ENCODE measurements at places on chromosomes 7 and 10.

GRCh38 chr10:66964946-66965345 lies 39.1 kb downstream of the LRRTM3 start:
- no peak for DNase-seq

GRCh38 chr10:70335246-70335613 lies 47.2 kb downstream of the LRRC20 start:
- DNase-seq = no peak

GRCh38 chr7:107959527-107959898 lies 43.4 kb downstream of the LAMB1 start:
- DNase-seq = no peak

GRCh38 chr7:23334482-23335056 lies 35.4 kb downstream of the MALSU1 start:
- DNase-seq = peak; percentile 90

DNA sequence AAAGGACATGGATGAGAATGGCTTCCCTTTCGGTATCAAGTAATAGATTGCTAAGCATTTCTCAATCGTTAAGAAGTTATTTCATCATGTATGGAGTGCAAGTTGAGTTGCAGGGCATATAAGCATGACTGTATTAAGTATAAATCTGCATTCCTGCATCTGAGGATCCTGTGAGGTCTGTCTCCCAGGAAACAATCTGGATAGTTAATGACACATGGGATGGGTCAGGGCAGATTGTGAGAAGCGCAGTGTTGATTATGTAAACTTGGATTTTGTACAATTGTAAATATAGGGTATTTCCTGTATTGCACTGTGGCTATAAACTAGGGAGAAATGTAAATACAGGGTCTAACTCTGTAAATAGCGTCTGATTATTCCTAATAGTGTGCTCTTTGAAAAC lies 102.6 kb downstream of the PLXDC2 start:
- no peak for DNase-seq

- no peak for DNase-seq
Measured at GRCh38 chr7:129843978-129844840, 108.6 kb downstream of the UBE2H start.

GRCh38 chr7:2843191-2843685 lies 870 bp downstream of the GNA12 start:
- no peak for DNase-seq

DNA sequence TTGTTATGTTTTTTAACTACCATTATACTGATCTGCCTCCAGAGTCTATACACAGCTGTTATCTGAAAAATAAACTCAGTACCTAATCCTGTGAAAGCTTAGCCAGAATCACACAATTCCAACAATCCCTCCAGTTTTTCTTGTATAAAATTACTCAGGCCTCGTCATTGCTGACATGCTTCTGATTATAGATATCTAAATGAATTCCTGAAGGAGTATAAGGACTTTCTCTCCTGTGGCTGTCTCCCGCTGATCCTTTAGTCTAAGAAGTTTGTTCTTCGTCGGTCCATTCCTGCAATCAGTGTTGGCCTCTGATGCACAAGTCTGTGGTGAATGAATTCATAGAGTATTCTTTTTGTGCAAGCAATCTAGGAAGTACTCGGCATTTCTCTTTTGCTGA lies 288.9 kb upstream of the SEMA3C start:
- DNase-seq = no peak

DNA sequence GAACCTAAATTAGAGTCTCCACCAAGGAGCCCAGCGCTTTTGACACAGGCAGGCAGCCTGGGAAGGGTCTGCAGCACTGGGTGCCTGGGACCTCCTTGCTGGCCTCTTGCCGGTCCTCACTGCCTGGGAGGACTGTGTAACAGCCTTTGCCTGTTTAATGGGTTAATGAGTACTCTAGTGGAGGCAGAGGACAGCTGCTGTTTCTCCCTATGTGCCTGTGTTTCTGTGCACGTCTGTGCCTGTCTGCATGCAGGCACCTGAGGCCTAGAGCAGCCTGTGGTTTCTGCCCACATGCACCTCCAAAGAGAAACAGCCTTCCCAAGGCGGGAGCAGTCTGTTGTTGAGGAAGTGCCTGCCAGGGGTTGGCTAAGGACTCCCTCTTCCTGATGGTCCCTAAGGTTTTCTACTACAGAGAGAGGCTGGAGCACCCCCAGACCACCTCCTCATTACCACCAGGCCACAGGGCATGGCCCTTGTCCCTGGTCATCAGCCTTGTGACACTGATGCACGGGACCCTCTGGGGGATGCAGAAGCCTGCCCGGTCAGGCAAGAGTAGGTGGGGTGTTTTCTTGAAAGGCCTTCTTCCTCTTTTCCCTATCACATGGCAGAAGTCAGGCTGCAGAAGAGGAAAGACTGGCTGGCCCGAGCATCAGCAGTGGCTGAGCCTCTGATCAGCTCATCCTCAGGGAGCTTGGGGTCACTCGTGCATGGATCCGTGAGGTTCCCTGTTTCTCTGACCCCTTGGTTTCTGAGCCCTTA lies 14.2 kb downstream of the SLC29A3 start:
- DNase-seq = no peak

GRCh38 chr10:86064931-86065662 lies 301.5 kb downstream of the GRID1 start:
- DNase-seq = no peak

DNA sequence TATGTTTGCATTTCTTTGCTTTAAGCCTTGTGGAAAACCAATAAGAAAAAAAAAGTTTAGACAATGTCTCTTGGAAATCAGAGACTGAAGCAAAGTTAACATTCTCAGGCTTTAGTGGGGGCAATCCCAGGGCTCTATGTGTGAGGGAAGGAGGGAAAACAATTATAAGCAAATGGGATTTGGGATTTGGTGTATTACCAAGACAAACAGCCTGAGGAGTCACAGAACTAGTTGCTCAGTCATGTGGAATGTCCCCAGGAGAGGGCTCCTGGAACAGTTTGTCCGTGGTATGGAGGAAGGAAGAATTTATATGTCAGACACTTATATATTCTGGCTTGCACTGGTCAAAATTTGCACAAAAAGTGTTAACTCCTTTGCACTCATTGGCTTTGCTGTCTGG lies 562.9 kb upstream of the TPK1 start:
- no peak for DNase-seq

DNA sequence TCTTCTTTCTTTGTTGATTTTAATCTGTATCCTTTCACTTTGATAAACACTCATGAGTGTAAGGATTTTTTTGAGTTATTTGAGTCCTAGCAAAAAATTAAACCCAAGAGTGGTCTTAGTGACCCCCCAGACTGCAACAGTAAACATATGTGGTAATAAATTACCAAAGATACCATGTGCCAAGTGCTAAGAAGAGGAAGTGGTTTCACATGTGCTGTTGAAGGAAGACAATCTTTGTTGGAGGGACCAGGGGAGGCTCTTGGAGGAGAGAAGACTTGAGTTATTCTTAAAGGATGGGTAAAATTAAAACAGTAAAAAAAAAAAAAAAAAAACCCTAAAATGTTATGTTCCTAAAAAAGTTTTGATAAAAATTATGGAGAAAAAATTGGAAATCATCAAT lies 150.2 kb downstream of the SEC23IP start:
- DNase-seq = no peak

- no peak for DNase-seq
Measured at GRCh38 chr7:115728518-115728917, 302.0 kb downstream of the TFEC start.

DNA sequence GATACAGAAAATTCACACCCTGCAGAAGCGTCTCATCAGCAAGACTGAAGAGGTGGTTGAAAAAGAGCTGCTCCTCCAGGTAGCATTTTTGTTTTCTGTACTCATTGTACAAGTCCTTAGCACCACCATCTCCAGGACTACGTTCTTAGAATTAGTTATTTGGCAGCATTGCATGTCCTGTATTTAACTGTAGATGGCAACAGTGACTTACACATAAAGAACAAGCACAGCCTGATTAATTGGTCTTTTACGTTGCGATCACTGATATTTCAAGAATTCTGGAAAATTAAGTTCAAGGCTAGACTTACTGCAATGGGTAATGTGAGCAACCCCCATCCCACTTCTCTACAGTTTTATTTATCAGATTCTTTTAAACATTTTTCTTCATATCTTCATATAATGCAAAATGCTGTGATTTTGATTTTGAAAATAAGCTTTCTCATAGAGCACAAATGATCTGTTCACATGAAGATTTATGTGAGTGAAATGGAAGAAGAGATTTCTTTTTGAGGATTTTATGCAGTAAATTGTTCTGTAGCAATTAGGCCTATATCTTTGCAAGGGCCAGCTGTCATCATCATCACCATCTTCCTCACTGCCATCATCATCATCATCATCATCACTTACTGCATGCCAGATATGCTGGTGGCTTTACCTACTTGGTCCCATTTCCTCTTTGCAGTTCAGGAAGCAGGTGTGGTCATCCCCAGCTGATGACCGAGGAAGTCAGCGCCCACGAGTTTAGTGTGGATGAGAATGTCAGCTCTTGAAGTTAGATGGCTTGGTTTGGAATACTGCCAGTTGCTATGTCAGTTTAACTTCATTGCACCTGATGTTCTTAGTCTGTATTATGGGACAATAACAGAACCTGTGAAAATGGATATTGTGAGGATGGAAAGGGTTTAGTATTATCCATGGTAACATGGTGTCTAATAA lies 53.4 kb downstream of the CFAP58 start:
- peak; percentile 39 for DNase-seq

GRCh38 chr7:22783421-22783820 lies 39.2 kb downstream of the TOMM7 start:
- DNase-seq = no peak

GRCh38 chr7:79619216-79619615 lies 165.7 kb upstream of the MAGI2 start:
- no peak for DNase-seq

DNA sequence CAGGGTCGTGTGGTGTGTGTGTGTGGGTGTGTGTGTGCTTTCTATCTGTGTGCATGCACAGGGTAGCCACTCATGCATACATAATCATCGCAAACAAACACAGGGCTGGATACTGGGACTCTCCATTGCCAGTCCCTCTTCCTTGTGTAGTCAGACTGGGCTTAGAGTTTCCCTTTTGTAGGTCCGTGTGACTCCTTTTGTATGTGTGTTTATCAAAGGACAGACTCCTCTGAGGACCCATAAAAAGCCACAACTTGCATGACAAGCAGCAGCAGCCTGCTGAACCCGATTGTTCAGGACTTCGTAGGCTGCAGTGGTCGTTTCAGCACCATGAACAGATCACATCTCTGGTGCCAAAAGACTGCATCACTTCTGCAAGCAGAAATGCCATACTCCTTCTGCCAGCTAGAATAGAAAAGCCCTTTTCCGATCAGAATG lies 895 bp downstream of the VSTM2A start:
- DNase-seq = no peak

- no peak for DNase-seq
Measured at GRCh38 chr10:99595236-99595635, 25.0 kb downstream of the SLC25A28 start.

- peak; percentile 25 for DNase-seq
Measured at GRCh38 chr7:78473021-78473420, 674.4 kb downstream of the PHTF2 start.

GRCh38 chr7:2956076-2956475 lies 87.6 kb downstream of the CARD11 start:
- DNase-seq = no peak

- DNase-seq = no peak
Measured at GRCh38 chr10:93604146-93604545, 3.1 kb upstream of the RBP4 start.

GRCh38 chr7:79528421-79528820 lies 75.0 kb upstream of the MAGI2 start:
- DNase-seq = no peak

DNA sequence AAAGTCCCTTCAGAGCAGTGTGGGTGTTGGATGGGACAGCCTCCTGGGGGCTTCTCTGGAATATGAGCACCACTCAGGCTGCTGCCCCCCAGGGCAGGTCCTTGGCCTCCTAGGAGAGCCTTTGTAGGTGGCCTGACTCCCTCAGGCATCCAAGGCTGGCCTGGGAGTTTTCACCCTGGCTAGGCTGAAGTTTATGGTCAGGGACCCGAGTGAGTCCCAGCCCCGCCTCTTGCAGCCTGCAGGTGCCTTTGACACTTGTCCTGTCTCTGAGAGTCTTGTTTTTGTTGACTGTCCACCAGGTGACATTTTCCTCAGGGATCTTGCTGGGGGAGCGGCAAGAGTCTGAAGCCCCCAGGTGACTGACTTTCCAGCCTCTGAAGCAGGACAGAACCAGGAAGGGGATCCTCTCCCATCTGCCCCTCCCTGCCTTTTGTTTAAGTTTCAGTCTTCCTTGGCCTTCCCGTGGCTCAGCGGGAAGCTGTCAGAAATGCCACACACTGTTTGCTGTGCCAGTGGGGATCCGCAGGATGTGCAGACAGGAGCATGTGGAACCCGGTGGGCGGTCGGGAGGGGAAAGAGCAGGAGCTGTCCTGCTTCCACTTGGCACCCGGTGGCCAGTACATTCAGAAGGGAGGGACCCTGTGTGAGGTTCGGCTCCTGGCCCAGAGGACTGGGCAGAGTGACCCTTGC lies 59.5 kb downstream of the LRRC18 start:
- no peak for DNase-seq

DNA sequence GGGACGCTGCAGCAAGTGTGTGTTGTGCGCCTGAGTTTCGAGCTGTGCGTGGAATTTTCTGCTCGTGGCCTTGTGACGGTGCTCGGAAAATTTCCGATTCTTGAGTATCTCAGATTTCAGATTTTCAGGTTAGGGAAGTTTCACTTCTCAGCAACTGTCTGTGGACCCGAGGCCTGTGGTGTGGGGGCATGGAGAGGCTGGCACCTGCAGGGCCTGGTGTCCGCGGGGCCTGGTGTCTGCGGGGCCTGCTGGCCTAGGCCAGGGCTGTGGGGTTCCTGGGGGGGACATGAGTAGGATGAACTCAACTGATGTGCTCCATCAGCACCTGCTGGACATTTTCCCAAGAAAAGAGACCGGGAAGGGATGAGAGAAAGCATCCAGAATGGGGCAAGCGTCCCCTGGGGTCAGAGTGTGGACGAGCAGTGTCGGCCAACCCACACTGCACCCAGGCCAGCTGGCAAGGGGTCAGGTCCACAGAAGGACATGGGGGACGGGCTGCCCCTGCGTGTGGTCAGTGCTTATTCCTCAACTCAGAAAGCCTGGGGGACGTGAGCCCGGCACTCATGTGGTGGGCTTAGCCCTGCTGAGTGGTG lies 31.3 kb upstream of the SHH start:
- no peak for DNase-seq

- no peak for DNase-seq
Measured at GRCh38 chr10:69814251-69814650, 12.5 kb downstream of the COL13A1 start.

- no peak for DNase-seq
Measured at GRCh38 chr7:27688056-27688455, 25.4 kb upstream of the HIBADH start.
